Activated CD4-positive, alpha-beta T cell treated with anti-CD3 and anti-CD28 coated beads, Interleukin-2, Interleukin-6, amounts not matched to agents 100 ng/mL and 50 ng/mL, durations not matched to agents 16 hours and 8 hours (primary cell): ENCODE measurements at places on chromosomes 12 and 14.
A peak's percentile ranks its signal among the peaks of the same experiment; 100 is the strongest.

GRCh38 chr12:17283563-17283962, 677.6 kb upstream of the LMO3 start:
- DNase-seq, result no peak

DNA sequence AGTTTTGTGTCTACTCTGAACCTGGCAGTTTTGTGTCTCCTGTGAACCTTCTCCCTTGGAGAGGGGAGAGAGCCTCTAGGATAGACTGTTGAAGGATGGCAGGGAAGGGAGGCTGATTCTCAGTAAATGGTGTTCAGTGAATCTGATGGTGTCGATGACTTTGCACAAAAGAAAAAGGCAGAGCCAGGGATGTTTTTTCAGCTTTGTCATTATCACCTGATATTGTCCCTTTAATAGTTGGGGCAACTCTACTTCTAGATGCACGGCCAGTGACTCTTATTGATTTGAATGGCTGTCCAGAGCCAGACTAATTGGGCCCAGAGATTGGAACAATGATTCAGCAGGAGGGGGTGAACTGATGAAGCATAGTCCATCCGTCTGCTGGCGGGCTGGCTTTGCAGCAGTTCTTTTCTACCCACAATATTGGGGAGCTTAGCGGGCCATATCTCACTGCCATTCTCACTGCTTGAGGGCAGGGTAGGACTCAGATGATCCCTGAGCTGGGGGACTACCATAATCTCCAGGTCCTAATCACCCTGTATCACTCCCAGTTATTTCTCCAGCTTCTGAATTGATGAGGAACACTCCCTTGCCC, 93.1 kb downstream of the ADCK1 start:
- DNase-seq, result no peak

GRCh38 chr12:16608946-16609539, 3.1 kb upstream of the LMO3 start:
- no peak for DNase-seq

DNA sequence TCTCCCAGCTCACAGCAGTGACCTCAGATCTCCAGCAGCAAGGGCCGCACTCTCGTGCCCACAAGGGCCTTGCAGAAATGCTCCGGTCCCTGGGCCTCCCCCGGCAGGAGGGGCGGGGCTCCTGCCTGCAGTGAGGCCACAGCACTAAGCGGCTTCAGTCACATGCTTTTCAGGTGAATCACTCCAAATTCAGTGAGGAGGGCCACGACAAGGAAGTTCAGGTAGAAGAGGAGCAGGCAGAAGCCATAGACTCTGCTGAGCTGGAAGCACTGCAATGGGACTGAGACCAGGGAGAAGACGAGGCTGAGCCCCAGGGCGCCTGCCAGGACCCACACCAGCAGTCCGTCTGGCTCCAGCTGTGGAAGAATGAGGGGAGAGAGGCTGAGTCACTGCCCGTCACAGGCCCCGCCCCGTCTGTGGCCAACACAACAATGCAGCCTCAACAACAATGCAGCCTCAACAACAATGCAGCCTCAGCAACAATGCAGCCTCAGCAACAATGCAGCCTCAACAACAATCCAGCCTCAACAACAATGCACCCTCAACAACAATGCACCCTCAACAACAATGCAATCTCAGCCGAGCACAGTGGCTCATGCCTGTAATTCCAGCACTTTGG, 35.2 kb downstream of the SLC8B1 start:
- no peak for DNase-seq

DNA sequence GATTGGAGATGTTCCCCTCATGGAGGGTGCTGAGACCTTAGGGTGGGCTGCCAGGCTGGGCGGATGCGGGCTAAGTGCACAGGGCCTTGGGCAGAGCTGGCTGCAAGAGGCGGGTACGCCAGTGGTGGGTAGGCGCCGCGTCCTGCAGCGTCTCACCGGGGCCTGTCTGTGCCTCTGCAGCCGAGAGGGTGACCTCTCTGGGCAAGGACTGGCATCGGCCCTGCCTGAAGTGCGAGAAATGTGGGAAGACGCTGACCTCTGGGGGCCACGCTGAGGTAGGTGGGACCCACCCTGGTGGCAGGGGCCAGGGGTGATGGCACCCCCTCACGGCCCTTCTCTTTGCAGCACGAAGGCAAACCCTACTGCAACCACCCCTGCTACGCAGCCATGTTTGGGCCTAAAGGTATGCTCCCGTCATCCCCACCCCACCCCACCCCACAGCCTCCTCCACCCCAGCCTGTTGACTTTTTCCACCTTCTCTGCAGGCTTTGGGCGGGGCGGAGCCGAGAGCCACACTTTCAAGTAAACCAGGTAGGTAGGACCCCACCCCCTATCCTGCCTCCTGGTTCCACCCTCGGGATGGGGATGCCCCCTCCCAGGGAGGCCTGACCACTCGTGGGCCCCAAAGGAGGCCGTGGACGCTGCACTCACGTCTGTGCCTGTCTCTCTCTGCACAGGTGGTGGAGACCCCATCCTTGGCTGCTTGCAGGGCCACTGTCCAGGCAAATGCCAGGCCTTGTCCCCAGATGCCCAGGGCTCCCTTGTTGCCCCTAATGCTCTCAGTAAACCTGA, 1.5 kb downstream of the CRIP1 start:
- peak; percentile 36 for DNase-seq

DNA sequence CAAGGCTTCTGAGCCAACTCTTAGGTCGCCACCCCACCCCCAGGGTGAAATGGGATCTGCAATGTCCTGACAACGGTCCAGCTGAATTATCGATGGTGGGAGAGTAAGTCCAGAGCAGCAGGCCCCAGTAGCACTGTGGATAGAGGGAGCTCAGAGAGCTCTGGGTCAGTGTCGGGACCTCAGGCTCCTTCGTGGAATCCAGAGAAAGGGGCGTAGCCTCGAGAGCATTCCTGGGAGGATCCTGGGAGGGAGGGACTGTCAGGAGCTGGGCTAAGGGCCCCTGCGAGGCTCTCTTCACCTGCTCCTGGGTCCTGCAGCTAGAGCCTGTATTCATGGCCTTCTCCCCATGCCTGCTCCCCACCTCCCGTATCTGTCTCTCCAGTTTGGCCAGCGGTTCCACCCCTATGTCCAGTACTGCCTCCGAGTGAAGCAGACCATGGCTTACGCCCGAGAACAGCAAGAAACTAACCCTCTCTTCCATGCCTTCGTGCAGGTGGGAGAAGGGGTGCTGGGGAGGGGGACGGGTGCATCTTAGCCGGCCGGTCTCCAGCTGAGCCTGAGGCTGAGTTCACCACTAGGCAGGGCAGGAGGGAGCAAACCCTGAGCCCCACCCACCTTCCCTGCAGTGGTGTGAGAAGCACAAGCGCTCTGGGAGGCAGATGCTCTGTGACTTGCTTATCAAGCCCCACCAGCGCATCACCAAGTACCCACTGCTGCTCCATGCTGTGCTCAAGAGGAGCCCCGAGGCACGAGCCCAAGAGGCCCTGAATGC, 6.6 kb downstream of the PLEKHG6 start:
- DNase-seq, result no peak

DNA sequence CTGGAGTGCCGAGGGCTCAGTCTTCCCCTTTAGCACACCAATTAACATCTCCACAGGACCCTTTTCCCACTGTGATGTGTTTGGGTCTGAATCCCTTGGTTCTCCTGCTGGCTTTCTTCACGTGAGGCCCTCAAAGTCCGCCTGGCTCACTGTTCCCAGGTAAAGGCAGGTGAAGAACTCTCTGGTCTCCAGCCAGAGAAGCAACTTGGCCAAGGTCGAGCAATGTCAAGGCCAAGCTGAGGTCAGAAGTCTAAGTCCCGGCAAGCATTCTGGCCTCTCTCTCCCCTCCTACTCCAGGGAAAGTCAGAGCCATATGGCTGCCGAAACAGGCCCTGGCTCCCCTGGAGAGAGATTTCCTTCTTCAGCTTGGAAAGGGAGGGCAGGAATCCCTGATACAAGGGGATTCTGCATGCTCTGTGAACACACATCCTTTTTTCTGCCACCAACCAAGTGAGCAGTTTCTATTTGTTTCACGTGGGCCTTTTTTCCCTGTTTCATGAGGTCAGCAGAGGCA, 61.4 kb upstream of the ESRRB start:
- DNase-seq, result no peak
